ENCODE measurements at places on chromosomes 16 and 17. TPM values are rescaled to one million over a fixed set of nuclear protein-coding genes. Genes with fewer than 3 reads are reported as not detected.

Gene KRT28
- total RNA-seq, result not detected

- peak; percentile 74 for DNase-seq
Observed at GRCh38 chr16:48963901-48964615, 317.6 kb downstream of the CBLN1 start.

Gene ZFHX3
- 1.6 TPM for total RNA-seq

DNA sequence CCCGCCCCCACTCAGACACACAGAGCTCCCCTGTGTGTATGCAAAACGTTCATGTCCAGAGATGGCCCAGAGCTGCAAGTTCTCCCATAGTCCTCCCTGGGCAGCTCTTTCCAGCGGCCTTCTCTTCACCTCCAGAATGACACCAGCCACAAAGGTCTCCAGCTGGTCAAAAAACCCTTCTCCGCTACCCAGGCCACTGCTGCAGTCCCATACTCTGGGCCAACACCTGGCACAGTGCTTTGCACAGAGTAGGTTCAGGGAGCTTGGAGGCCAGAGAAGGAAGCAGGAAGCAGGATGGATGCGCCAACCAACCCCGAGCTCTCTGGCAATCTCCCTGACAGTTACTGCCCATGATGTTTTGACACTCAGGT is 1.1 kb upstream of the STAT5B start:
- no peak for DNase-seq

DNA sequence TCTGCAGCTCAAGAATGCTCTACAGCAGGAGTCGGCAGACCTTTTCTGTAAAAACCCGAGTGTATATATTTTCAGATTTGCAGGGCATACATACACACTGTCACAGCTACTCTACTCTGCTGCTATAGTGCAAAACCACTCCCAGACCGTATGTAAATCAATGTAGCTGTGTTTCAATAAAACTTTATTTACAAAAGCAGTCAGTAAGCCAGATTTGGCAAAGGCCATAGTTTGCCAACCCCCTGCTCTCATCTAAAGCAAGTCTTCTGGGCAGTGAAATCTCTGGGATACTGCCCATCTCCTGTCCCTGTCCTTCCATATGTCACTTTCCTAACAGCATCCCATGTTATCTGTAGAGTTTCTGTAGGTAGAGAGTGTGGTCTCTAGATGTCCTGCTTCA is 57.2 kb upstream of the GSG1L start:
- no peak for DNase-seq

DNA sequence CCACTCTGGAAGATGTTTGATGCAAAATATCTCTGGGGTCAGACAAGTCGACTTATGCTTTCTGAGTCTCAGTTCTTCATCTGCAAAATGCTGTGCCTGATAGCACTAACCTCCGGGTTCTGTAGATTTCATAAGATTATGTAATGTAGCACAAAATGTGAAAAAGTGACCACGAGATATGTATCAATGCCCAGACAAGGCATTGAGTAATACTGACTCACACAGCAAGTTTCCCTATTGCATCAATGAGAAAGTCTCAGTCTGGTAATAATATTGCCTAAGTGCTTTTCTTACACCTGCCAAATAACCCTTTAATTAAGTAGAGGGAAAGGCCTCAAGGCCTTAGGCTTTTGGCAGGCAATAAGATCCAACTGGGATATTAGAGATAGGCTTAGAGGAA is 41.4 kb upstream of the MMP2 start:
- no peak for DNase-seq

DNA sequence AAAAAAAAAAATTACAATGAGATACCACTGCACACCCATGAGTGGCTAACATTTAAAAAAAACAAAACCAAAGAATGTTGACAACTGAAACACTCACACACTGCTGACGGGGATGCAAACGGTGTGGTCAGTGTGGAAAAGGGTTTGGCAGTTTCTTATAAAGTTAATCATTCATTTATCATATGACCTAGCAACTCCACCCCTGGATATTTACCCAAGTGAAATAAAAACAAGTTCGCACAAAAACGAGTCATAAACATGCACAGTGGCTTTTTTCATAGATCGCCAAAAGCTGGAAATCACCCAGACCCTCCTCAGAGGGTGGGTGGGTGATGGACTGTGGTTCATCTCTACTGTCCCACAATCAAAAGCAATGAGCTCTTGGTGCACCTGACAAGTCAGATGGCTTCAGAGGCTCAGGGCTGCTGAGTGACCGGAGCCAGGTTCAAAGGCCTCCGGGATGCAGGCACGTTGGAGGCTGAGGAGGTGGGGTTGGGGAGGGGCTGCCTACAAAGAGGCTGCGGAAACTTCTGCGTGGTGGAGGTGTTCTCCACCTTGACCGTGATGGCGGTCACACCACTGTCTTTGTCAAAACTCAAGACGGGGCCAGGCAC is 14.2 kb downstream of the RAB40B start:
- DNase-seq, result peak; percentile 99

GRCh38 chr16:56366945-56367344 is 58.4 kb downstream of the AMFR start:
- no peak for DNase-seq

Gene SHISA9
- total RNA-seq, result 24.2 TPM

GRCh38 chr16:56389554-56389953 is 35.8 kb downstream of the AMFR start:
- DNase-seq, result no peak

DNA sequence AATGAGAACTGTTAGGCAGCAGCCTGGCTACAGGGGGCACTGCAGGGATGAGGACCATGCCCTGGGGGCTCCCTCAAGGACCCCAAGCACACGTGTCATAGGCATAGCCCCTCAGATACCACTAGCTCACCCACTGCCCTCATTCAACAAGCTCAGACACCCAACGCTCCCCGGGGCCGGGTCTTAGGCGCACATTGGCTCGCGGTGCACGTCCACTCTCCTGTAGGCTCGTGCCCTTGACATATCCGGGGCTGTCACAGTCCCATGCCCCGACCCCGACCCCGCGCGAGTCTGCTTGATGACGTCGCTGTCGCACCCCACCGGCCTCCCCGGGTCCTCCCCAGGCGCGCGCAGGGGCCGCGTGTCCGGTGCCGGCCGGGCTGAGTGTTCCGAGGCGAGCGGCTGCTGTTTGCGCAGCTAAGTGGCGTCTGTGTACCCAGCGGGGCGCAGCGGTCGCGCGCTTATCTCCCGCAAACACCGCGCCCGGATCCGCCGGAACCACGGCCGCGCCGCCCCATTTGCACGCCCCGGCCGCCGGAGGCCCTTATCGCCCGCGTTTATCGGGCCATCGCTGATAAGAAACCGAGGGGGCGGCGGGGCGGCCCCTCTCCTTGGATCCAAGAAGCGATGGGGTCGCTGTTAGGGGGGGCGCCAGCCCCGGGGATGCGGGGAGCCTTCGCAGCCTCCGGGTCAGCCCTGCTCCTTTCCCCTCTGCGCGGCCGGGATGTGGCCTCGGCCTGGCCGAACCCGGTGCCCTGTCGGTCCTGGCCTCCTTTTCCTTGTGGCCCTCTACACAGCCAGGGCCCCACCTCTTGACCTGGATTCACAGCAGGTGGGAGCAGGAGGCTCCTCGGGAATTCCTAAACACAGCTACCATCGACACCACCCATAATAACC is 20.7 kb upstream of the NAGS start:
- DNase-seq, result no peak

GRCh38 chr17:2138761-2139160 is 83.9 kb downstream of the HIC1 start:
- DNase-seq, result peak; percentile 47

Gene FAM20A
- not detected for total RNA-seq

GRCh38 chr17:58932956-58933355 is 173.7 kb downstream of the TRIM37 start:
- DNase-seq, result no peak

- no peak for DNase-seq
Observed at GRCh38 chr16:87970186-87970585, 19.0 kb downstream of the BANP start.

DNA sequence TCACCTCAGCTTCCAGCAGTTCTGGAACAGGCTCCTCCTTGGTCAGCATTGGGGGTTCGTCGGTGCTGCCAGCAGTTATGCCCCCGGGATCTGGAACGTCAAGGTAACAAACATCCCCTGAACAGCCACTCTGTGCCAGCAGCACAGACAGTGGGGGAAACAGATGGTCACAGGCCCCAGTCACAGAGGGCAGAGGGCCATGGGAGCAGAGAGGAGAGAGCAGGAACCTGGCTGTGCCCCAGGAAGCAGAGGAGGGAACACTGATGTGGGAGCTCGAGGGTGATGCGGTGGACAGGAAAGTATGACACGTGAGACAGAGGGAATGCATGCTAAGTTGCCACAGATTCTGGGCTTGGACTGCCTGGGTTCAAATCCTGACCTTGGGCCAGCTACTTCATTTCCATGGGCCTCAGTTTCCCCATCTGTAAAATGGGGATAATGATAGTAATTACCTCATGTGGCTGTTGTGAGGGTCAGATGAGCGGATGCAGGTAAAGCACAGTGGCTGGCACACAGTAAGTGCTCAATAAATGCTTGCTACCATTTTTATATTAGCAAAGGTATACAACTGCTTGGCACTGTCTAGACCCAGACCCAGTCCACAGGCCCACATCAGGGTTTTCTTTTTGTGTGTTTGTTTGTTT is 4.9 kb downstream of the BCL7C start:
- no peak for DNase-seq

Gene SLFN14
- total RNA-seq, result not detected

Gene NECAB2
- total RNA-seq, result 0.81 TPM

GRCh38 chr17:73132085-73132492 is 32.7 kb upstream of the SSTR2 start:
- DNase-seq, result no peak

DNA sequence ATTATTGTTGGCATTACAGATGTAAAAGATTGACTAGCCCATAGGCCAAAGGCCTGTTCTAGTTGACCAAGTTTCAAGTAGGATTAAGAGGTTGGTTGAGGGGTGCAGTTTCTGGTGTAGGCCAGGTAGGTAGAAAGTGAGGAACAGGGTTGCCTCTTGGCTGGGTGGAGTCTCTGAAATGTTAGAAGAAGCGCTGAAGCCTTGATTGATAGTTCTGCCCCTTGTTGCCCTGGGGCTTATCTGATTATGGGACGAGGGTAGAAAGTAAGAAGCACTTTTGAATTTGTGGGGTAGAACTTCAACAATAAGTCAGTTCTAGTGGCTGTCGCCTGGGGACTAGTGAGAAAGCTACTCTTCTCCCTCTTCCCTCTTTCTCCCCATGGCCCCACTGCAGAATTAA is 6.2 kb downstream of the BCL6B start:
- no peak for DNase-seq

Gene CTRL
- total RNA-seq, result not detected

Gene HES7
- 5.3 TPM for total RNA-seq

Gene TBX2
- total RNA-seq, result 1.2 TPM

GRCh38 chr17:31452101-31452500 is 60.6 kb downstream of the RAB11FIP4 start:
- DNase-seq, result no peak

- DNase-seq, result no peak
Observed at GRCh38 chr17:73430848-73431247, 119.0 kb upstream of the CDC42EP4 start.

- DNase-seq, result no peak
Observed at GRCh38 chr16:27766236-27766925, 216.4 kb downstream of the KATNIP start.

Gene SCNN1B
- total RNA-seq, result not detected

GRCh38 chr17:31808521-31809050 is 50.5 kb downstream of the COPRS start:
- no peak for DNase-seq

DNA sequence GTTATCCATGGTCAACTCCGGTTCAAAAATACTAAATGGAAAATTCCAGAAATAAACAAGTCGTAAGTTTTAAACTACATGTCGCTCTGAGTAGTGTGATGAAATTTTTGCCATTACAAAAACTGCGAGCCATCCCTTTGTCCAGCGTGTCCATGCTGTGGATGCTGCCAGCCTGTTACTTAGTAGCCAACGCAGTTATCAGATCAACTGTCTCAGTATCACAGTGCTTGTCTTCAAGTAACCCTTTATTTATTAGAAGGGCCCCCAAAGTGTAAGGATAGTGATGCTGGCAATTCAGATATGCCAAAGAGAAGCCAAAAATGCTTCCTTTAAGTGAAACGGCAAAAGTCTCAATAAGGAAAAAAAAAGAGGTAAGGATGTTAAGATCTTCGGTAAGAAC is 23.9 kb downstream of the SNN start:
- no peak for DNase-seq

- no peak for DNase-seq
Observed at GRCh38 chr17:7191069-7191468, 11.9 kb upstream of the ASGR1 start.

DNA sequence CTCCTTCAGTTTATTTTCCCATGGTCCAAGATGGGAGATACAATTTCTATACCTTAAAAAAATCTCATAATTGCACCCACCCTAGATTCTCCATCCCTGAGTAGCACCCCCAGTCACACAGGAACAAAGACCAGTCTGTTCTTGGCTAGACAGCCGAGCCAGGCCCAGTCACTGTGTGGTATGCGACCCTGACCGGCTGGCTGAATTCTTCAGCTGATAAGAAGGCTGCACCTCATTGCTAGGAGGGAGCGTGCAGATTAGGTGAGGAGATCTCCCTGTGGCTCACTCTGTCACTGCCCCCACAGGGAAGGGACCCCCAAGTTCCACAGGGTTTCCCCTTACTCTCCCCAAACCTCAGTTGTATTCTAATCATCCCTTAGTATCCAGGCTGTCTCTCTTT is 138.7 kb downstream of the SALL1 start:
- no peak for DNase-seq

GRCh38 chr17:2087597-2088211 is 32.8 kb downstream of the HIC1 start:
- no peak for DNase-seq

DNA sequence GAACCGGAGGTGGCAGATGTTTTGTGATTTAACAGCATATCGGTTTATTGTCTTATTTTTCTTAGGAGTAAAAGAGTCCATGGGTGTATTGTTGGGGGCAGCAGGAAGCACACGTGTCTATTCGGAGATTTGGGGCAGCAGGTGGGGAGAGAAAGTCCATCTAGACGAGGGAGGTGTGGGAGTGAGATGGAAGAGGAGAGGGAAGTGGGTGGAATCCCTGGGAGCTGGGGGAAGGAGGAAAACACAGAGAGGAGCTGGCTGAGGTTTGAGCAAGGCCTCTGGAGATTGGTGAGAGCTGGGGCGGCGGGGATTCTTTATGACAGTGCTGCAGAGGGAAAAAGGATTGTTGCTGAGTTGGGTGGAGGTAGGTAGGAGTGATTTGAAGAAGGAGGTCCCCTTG is 72.1 kb downstream of the PRKCB start:
- DNase-seq, result no peak

DNA sequence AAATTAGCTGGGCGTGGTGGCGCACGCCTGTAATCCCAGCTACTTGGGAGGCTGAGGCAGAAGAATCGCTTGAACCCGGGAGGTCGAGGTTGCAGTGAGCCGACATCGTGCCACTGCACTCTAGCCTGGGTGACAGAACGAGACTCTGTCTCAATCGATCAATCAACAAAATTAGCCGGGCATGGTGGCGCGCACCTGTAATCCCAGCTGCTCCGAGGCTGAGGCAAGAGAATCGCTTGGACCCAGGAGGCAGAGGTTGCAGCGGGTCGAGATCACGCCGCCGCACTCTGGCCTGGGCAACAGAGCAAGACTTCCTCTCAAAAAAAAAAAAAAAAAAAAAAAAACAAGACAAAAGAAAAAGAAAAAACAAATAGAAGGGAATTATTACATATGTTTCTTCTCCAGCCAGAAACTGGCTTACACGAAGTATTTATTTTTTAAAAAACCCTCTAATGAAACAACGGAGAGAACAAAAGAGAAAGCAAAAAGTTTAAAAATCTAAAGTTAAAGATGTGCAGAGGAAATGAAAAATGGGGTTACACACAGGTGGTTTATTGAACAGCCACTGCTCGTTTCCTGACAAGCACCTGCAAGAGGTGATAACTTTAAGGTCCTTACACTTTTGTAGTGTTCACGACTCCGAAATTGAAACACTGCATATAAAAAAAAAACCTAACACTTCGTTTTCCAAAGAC is 1.4 kb downstream of the SYNRG start:
- DNase-seq, result no peak

Gene RAPGEFL1
- 5.9 TPM for total RNA-seq

Gene CNGB1
- 0.20 TPM for total RNA-seq
